ENCODE measurements at places on chromosomes 6 and 20. TPM values are rescaled to one million over a fixed set of nuclear protein-coding genes. Genes with fewer than 3 reads are reported as not detected.

PREX1 gene
- 1.5 TPM for total RNA-seq

PLN gene
- total RNA-seq, result 0.83 TPM

SIRPD gene
- not detected for total RNA-seq

DNA sequence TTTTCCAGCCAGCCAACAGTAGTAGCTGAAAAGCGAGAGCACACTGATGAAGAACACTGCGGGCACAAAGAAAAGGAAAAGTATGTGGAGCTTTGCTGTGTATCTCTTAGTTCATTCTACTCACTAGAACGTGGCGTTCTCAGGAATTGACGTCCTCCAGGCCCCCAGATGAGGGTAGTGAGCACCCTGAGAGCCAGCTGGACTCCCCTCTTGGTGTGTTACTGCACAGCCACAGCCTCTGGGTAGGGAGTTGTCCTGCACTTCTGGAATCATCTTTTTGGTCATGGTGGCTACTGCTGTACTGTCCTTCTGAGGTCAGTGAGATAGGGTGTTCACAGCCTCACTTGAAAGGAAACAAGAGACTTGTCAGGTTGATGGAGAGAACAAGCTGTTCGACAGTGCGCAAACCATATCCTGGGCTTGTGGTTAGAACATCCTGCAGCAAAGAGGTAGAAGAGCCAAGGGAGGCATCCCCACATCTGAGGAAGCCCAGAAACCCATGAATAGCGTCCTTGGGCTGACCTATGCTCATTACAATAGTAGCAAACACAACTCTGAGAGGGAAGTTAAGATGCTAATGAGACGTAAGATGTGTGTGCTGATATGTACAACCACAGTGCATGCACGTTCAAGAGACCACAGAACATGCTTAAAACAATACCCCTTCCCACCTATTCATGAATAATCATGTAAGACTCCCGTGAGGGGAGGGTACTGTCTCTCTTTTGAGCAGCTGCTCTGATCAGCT is 14.6 kb upstream of the HLA-F start:
- no peak for DNase-seq

- no peak for DNase-seq
Observed at GRCh38 chr6:80098392-80098791, 8.1 kb upstream of the BCKDHB start.

DNA sequence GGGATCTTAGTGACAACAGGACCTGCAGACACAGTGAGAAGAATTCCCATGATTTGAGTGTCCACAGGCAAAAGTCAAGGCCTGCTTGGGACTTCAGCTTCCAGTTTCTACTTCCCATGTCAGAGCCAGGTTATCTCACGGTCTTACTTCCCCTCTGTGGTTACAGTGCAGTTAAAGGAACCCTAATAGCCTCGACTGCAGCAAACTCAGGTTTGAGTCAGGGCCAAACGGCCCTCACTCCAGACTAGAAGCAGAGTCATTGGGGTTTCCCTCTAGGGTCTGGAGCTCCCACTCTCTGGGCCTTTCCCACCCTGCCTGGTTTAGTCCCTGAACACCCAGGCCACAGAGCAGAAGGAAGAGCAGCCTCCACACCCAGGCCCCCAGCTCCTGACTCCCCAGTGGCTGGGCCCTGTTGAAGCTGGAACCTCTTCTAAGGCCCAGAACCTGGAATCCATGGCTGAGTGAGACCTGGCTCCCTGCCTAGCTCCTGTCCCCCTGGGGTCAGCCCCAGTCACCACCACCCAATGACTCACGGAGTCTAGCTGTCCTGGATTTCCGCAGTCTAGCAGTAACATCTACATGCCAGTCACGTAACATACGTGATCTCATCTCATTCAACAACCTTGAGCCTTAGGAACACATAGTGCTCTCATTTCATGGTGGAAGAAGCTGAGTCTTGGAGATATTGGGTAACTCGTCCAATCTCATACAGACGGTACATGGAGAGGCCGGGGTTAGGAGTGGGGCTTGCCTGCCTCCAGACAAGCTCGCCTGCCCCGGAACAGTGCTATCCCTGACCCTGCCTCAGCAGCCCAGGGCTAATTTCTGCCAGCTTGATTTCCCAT is 9.2 kb upstream of the GHRH start:
- no peak for DNase-seq

DNA sequence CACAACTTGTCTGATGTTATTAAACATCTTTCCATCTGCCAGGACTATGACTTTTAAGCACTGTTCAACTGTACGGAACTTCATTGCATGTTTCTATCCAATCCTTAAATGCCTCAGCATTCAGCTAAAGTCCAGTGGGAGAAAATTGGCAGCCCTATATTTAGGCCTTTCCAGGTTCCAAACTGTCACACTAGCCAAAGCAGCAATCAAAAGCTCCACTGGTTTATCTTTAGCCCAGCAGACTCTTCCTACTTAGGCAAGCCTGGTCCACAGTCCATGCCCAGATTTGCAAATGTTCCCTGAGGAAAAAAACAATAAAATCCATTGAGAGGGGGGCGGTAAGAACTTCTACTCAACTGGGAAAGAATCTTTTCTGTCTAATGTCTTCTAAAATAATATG is 349.1 kb upstream of the GJE1 start:
- no peak for DNase-seq

GRCh38 chr6:106173124-106173879 is 87.2 kb downstream of the PRDM1 start:
- no peak for DNase-seq

- DNase-seq, result no peak
Observed at GRCh38 chr6:76694795-76695194, 622.3 kb upstream of the IMPG1 start.

DNA sequence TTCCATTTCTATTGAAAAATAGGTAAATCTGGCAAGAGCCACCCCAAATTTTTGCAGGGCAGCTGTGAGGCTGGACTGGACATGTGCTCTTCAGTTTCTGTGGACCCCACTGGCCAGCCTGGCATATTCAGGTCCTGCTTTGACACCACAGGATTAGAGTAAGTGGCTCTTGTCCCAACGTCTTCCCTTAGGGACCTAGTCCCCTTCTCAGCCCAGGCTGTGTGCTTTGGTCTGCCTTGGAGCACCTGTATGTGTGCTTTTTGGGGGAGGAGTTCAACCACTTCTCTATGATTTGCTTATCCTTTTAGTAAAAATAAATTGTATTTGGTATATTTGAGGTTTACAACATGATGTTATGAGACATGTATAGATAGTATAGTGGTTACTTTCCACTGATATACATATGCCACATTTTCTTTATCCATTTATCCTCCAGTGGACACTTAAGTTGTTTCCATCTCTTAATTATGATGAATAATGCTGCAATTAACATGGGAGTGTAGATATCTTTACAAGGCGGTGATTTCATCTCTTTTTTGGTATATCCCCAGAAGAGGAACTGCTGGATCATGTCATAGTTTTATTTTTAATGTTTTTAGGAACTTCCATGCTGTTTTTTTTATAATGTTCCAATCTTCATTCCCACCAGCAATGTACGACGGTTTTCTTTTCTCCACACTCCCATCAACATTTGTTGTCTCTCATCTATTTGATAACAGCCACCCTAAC is 167.8 kb upstream of the UST start:
- DNase-seq, result no peak

DNA sequence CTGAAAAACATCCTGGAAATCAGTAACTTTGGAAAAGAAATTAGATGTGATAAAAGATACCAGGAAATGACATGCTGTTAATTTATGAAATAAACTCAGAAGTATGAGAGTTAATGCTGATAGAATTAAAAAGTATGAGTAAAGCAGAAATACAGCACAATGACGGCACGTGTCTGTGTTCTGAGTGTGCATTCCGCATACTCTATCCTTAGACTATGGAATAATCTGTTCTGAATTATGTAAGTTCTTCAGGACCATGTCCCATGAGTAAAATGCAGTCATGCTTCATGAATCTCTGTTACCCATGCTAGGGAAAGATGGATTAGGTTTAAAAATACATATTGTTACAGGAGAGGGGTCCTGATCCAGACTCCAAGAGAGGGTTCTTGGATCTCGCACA is 21.7 kb downstream of the HECA start:
- DNase-seq, result no peak

GRCh38 chr6:51585264-51585663 is 502.1 kb downstream of the PKHD1 start:
- DNase-seq, result no peak

All from pancreas (tissue), 10 donors.